ENCODE measurements at places on chromosomes 7 and 10.

- no peak for DNase-seq
These were observed 48.6 kb downstream of the CUL1 start for GRCh38 chr7:148747274-148747673.

DNA sequence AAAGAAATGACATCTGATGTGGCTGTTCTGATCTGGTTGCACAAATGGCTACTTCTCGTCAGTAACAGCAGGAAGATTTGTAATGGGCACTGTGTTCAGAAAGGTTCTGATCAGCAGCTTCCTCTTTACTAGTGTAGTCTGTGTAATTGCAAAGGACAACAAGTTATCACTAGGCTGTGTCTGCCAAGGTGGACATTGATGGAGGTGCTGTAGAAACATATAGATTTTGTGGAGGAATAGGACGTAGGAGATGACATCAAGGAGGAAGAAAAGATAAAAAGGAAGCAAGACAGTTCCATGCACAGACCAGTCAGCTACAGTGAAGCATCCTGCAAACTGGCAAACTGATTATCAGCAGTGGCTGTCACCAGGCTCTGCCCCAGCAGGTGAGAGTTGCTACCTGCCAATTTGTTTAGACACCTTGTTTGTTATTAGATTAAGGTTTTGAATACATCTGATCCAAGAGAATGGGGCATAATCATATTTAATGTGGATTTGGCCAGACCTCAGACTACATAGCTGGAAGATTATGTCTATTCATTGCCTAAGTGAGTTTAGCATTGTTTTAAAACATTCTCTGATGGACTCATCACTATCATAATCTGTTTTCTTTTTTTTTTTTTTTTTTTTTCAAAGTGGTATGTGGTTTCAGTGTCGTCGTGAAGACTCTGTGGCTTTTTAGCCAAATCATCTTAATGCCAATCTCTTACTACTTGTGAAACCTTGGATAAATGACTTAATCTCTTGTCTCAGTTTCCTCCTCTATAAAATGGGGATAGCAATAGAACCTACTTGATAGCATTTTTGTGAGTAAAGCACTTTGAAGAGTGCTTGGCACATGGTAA, 417.9 kb upstream of the LRGUK start:
- DNase-seq = no peak

- no peak for DNase-seq
These were observed 64.9 kb downstream of the NPTX2 start for GRCh38 chr7:98681951-98682350.

DNA sequence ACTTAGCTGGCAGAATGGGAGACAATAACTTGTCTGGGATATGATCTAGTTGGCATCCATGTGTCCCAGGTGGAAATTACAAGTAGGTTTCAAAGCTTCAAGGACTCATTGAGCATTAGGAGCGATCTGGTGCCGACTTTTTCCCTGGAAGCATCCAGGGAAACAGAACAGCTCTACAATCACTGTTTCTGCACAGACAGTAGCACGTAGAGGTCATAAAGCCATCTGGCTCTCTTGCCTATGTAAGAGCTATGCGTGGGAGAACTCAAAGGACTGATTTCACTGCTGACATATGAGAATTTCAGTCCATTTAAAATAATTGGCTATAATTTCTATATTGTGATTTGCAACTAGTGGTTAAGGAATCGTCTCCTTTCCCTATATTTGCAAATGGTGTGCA, 791.7 kb downstream of the REEP3 start:
- no peak for DNase-seq

DNA sequence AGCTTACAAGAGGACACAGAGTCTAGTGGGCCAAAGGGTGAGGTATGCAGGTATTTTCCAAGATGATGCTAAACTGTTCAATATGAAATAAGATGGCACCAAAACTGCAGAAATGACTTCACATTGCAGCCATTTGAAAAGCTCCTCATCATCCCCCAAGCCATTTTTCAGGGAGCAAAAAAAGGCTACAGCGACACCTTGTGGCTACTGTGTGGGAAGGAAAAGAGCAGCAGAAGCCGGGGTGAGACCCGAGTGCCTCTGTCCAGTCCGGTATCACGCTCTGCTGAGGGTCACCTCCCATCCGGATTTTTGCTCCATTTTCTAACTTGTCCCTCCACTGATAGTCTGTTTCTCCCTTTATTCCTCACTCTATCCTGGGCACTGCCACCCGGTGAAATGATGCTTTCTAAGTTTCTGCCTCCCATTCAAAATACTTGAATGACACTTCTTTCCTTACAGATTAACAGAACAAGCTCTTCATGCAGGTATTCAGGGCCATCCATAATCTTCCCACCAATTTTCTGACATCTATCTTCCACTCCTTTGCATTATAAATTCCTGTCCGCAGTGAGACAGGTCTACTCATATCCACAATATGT, 220.2 kb downstream of the DGKI start:
- DNase-seq = peak; percentile 6

GRCh38 chr7:51255036-51255435, 61.6 kb downstream of the COBL start:
- no peak for DNase-seq

DNA sequence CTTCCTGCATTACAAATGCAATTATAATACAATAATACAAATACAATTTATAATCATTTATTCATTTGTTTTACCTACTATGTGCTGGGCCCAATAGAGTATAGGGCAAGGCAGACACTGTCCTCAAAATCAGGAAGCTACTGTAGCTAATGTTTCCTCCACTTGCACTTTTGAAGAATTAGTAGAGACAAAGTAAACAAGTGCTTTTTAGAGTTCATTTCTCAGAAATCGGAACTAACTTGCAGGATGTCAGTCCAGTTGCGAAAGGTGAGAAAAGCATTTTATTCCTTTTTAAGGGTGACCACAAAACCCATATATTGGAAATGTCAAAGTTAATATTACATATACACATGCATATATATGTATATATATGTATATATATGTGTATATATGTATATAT, 14.2 kb downstream of the ADRB1 start:
- DNase-seq = no peak

DNA sequence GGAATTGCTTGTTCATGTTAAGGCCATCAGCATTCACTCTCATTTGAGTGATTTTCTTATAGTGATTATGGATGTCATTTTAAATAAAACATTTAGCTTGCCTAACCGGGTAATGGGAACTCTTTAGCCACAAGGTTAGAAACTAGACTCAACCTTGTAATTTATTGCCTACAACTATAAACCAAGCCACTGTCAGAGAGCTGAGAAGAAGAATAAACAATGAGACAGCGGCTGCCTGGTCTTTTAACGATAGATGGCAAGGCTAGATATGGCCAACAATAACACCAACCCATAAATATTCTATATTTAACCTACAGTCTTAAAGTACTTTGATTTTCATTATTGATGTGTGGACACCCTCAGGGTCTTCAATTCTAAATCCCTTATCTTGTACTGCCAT, 27.8 kb upstream of the INHBA start:
- DNase-seq = no peak

DNA sequence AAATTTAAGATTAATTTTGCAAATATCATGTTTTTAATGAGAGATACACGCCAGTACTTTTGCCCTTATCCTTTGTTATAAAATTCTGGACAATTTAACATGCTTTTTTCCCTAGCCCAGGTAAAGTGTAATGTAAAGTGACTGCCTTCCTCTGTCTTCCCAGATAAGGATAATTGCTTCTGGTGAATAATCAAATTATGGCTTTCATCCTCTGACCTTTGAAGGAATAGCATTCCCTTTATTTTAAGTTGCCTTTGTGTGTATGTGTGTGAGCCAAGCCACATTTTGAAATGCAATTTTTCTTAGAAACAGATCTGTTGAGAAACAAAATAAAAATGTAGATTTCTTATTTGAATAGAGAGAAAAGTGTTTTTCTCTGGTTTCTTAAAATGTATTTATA, 107.5 kb downstream of the ADAM22 start:
- DNase-seq = no peak

GRCh38 chr7:139574618-139575337, 51.3 kb downstream of the CLEC2L start:
- no peak for DNase-seq

GRCh38 chr10:105148456-105148855, 507.4 kb downstream of the SORCS3 start:
- no peak for DNase-seq

- no peak for DNase-seq
These were observed 35.3 kb upstream of the EGR2 start for GRCh38 chr10:62851442-62851841.

DNA sequence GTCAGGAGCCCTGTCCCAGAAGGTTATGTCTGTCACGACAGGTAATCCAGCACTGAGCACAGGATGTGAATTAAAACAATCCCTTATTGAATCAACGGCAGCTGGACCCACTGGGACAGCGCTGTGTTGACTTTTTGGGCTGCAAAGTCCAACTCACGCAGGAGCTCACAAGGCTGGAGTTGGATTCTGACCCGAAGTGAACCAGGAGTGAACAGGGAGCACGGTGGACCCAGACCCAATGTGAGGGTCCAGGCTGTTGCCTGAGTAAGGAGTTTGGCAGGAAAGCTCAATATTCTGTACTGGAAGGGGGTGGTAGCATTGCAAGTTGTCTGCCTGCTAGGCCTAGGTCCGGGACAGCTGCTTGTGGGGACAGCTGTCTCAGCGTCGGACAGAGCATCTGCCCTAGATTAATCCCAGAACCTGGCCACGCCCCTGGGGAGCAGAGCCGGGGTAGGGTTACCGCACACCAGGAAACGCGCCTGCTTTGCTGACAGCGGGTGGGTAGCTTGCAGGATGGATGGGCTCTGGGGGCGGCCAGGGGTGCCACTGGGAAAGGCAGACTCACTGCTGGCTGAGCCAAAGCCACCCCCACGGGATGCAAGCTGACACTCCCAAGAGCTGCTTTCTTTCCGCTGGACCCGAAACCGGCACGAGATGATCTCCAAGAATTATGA, 24.0 kb downstream of the COL26A1 start:
- no peak for DNase-seq

DNA sequence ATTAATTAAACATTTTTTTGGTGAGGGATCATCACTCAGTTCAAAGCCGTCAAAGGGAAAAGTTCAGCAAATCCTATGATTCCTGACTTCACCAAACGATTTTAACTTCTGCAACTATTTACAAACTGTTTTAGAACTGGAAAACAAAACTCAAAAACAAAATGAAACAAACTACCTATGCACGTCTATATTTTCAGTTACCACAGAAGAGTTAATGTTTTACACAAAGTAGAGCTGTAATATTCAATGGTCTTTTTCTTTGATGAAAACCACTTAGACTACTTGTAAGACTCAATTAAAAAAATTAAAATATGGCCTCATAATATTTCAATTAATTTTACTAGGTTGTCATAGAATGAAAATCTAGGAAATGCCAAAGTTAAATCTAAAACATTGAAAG, 131.5 kb downstream of the ATE1 start:
- no peak for DNase-seq

DNA sequence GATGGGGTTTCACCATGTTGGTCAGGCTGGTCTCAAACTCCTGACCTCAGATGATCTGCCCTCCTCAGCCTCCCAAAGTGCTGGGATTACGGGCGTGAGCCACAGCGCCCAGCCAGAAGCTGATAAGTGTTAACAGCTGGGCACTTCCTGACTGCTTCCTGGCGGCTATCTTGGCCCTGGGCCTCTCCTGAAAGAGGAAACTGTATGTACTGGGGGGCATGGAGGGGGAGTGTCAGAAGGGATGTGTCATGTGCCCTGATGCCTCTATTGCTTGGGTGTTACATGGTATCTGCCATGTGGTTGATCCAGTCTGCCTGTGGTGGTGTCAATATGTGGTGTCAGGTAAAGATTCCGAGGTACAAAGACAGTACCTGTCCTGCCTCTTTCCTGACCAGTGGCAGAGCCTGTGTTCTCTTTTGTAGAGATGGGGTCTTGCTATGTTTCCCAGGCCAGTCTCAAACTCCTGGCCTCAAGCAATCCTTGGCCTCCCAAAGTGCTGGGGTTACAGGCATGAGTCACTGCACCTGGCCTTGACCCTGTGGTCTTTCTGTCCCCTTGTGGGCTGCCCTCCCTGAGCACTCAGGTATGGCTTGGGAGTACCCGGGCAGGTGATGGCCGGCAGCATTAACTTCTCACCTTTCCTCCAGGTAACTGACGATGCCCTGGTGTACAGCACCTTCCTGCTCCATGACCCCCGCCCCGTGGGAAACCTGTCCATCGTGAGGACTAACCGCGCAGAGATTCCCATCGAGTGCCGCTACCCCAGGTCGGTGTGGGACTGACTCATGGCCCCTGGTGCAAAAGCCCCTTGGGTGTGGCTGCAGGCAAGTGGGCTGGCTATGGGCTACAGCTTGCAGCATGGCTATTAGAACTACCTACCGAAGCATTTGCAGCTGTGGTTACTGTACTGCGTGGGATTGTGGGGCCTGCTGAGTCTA, 4.4 kb downstream of the ZP3 start:
- no peak for DNase-seq

DNA sequence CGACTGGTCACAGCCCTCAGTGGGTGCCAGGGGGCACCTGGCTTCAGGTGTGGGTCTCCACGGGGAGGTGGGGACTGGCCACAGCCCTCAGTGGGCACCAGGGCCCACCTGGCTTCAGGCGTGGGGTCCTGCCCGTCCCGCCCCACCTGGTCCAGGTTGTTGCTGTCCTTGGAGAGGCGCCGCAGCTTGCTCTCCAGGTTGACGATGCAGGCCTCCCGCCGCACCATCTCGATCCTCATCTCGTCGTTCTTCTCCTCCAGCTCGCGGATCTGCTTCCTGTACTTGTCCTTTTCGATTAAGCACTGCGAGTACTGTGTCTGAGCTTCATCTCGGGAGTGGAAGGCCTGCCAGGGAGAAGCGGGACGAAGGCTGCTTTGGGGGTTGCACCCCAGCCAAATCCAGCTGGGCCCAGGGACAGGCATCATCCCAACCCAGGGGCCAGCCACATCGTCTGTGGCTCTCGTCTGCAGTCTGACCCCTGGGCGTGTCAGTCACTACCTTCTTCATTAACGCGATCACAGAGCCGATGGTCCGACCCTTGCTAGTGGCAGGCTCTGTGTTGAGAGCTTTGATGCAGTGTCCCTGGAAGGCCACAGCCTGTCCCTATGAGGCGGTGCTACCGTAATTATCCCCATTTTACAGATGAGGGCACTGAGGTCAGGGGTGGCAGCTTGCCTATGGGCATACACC, 92.9 kb upstream of the GNA12 start:
- no peak for DNase-seq

- no peak for DNase-seq
These were observed 160.2 kb downstream of the ARHGAP12 start for GRCh38 chr10:31768467-31768866.

- DNase-seq = no peak
These were observed 252.2 kb downstream of the WDR37 start for GRCh38 chr10:1308173-1308961.

DNA sequence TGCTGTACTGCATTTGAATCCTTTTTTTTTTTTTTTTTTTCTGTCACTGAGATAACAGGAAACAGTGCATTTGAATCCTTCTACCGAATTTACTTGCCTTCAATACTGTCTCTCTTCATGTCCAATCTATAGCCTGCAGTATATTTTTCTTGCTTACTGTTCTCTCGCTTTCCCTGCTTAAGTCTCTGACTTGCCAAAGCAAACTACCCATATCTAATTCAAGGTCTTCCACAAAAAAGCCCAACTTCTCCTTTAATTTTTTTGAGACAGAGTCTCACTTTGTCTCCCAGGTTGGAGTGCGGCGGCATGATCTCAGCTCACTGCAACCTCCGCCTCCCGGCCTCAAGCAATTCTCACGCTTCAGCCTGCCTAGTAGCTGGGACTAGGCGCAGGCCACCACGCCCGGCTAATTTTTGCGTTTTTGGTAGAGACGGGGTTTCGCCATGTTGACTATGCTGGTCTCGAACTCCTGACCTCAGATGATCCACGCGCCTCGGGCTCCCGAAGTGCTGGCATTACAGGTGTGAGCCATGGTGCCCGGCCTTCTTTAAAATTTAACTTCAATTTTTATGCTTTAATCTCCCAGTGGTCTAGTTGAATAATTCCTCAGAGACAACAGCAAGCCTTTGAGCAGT, 882 bp downstream of the PDCD11 start:
- DNase-seq = no peak

Measured in activated T-cell treated with anti-CD3 and anti-CD28 coated beads for 24 hours (primary cell).